ENCODE measurements at places on chromosomes 1 and 21.

GRCh38 chr1:151613282-151613780, 1.5 kb downstream of the SNX27 start:
- DNase-seq: peak; percentile 64

GRCh38 chr1:10776190-10776905, 20.1 kb downstream of the CASZ1 start:
- DNase-seq: peak; percentile 14

- no peak for DNase-seq
These were observed 681.5 kb downstream of the LRRIQ3 start for GRCh38 chr1:73516451-73516850.

DNA sequence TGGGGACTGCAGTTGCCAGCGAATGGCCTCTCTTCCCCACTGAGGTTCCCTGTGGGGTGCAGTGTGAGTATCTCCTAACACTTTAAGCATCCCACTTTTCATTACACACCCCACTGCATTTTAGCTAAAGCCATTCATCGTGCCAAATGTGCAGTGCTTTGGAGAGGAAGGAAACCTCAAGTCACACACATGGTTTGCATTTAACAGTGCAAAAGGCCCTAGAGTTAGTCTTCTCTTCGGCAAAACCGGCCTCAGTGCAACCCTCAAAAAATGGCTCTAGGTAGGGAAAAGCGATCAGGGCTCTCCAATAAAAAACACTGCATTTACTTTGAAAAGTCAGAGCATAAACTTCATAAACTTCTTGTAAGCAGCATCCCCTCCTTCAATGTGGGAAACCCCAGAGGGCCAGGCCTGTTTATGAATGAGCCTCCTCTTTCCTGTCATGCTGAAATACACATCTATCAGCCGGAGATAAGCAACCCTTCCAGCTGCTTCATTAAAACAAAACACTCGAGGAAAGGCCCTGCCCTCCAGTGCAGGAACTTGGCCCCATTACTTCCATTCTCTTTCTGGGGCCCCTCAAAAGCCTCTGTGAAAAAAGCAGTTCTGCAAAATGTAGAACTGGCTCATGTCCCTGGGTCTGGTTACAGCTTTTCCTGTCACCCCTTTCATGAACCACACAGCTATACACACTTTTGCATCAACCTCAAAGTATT, 184.0 kb downstream of the CDC7 start:
- DNase-seq: no peak

GRCh38 chr1:33425900-33426299, 5.0 kb downstream of the PHC2 start:
- DNase-seq: no peak

- no peak for DNase-seq
These were observed 511 bp downstream of the EFNA3 start for GRCh38 chr1:155079210-155079486.

DNA sequence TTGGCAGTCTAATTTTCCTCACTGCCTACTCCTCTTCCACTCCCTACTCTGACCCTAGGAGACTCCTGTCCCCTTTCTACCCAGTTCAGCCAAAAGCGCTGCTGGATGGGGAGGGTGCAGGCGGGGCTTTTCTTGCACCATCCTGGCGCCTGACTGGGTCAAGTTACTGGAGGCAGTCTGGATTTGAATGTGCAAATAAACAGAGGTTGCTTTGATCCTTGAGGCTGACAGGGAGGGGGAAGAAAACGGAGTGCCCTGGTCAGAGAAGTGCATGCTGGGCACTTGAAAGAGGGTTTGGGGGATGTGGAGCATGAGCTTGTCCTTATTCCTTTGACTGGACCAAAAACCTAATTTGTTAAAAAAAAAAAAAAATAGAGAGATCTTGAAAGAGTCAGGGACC, 76.8 kb upstream of the SOX13 start:
- peak; percentile 70 for DNase-seq

DNA sequence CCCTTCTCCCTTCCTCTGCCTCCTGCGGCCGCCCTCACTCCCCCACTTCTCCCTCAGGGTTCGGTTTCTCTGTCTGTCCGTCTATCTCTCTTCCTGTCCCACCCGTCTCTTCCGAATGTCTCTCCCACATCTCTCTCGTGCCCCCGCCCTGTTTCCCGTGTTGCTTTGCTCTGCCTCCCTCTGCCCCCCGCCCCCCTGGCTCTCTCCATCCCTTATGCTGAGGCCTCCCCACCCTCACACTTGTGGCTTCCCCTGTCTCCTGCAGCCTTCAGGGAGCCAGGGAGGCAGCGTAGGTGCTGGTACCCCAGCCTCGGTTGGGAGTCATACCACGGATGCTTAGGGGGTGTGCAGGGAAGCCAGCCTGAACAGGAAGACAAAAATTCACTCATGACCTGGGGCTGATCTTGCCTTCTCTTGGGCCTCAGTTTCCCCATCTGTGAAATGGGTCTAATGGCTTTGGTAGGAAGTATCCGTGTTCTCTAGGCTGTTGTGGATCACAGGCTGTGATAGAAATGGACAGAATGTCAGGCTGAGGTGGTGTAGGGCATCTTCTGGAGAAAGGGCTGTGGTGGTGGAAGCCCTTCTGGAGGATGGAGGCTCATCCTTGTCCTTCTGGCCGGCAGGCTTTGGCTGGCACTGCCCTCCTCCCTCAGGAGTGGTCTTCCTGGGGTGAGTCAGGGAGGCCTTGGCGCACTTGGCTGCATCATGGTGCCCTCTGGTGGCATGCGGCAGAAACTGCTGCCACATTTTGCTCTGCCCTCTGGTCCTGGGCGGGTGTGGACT, 55.5 kb downstream of the FOXO6 start:
- peak; percentile 41 for DNase-seq

- no peak for DNase-seq
These were observed 47.9 kb downstream of the CDC7 start for GRCh38 chr1:91548376-91549040.

DNA sequence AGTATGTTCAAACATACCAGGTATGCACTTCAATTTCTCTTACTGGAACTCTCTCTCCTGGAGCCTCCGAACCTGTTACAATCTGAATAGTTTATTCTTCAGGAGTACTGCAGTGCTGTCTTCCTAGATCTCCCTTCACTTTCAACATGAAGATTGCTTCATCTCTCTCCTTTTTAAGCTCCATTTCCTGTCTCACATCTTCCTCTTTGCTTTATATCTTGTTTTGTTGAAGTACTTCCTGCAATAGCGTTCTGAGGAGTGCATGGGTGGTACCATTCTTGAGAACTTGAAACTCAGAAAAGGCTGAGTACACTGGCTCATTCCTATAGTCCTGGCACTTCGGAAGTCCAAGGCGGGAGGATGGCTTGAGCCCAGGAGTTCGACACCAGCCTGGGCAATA, 15.7 kb upstream of the C1orf146 start:
- no peak for DNase-seq

DNA sequence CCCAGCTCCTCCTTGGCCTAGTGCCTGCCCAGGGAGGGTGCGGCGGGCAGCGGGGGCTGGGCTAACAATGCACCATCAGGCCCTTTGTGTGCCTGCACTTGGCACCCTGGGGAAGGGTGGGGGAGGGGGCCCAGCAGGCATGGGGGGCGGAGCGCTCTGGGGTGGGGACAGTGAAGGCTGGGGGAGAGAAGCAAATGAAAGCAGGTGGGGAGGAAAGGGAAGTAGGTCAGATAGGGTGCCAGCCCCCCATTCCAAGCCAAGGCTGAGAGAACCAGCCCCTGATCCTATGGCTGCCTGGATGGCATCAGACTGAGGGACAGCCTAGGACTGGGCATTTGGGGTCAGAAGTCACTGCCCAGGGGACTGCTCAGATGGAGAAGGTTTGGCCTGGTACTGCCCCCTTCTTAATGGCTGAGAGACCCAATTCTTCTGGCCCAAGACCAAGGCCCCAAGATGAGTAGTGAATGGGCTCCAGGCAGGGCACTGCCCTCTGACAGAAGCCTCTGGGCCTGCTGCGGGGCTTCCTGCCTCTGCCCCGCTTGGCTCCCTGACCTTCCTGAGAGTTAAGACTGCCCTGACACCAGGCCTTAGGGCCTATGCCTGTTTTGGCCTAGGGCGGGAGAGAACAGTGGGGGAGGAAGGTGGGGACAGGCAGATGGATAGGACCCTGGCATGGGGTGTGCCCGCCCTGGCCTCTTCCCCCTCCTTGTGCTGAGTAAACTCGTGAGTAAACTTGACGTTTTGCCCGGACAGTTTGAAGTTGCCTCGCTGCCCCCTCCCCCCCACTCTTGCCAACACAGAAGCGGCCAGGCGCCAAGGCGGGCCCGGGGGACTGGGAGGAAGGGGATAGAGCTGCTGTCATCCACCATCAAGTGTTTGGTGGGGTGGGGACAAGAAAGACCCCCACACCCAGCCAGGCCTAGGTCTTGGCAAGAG, 2.7 kb downstream of the ZBTB7B start:
- peak; percentile 84 for DNase-seq

- no peak for DNase-seq
These were observed 12.4 kb upstream of the SLC19A1 start for GRCh38 chr21:45554477-45555175.

- DNase-seq: peak; percentile 86
These were observed 105.0 kb downstream of the FNBP1L start for GRCh38 chr1:93552741-93553455.

DNA sequence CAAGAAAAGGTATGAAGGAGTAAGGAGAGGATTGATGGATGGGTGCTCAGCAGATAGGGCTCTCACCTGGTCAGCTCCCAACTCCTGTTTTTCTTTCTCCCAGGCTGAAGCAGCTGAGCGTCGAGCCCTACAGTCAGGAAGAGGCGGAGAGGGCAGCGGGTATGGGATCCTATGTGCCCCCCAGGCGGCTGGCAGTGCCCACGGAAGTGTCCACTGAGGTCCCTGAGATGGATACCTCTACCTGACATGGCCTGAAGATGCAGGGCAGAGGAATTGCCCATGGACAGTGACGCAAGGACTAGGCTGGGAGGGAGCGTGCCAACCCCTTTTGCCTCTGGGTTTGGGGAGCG, 739 bp downstream of the ZNF593 start:
- DNase-seq: no peak

- DNase-seq: no peak
These were observed 12.0 kb downstream of the AKT3 start for GRCh38 chr1:243837907-243838535.

DNA sequence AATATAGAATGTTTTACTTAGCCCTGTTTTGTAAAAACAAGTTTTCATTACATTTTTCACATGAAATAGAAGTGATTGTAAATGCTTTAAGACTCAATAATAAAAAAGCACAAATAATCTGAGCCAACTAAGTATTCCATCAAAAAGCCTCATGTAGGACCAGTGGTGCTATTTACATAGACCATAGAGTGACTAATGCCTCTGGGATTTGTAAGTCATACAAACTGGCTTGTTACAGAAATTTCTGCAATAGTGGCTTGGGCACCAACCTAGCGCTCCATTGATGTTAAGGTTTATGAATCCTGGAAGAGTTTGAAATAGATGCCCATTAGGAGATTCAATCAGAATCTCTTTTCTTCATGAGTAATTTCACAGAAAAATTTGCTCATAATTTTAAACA, 31.9 kb downstream of the ZMYM1 start:
- no peak for DNase-seq

GRCh38 chr1:71908303-71908702, 374.0 kb downstream of the NEGR1 start:
- DNase-seq: no peak

DNA sequence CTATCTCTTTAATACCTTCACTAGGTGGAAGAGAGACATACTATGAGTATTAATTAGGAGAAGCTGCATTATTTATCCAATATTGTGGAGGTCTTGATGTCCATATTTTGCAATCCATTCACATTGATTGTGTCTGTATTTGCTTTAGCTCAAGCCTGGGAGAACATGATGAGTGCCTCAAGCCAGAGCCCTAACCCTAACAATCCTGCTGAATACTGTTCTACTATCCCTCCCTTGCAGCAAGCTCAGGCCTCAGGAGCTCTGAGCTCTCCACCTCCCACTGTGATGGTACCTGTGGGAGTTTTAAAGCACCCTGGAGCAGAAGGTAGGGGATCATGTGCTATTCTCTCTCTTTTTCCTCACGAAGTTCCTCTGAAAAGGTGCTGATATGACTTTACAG, 99.5 kb downstream of the CC2D1B start:
- peak; percentile 3 for DNase-seq

- no peak for DNase-seq
These were observed 30.3 kb downstream of the ZSCAN20 start for GRCh38 chr1:33502726-33503125.

Data from putamen (tissue), 1 donor.